ENCODE measurements at places on chromosomes 4 and X.

GRCh38 chr4:152843481-152844090 lies 63.8 kb downstream of the ARFIP1 start:
- no peak for DNase-seq

DNA sequence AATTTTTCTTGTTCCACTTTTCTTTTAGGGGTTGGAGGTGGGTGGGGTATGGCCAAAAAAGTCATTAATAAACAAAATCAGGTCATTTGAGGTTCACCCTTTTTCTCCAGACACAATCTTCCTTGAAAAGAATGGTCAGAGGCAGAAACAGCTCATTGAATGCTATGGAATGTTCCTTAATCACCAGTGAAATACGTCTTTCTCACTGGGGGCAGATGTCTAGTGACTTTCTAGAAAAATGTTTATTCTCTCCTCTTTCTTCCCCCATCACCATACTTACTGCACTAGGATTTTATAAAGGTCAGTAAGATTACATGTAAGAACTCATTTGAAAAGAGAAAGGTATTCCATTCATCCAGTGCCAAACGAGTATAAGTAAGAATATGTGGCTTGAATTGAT lies 44.5 kb downstream of the MGST2 start:
- DNase-seq: no peak

DNA sequence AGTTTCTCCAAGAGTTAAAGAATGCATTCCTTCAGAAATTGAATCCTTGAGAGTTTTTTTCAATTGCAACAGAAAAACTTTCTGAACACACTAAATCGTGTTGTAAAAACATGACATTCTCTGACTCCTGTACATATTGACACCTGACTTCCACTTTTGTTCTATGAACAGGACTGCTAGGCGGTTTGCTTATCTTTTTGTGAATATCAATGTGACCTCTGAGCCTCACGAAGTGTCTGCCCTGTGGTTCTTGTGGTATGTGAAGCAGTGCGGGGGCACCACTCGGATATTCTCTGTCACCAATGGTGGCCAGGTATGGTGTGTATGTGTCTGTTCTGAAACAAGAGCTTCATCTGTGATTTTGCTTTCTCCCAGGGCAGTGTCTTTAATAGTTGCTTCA lies 71.9 kb downstream of the MAOA start:
- no peak for DNase-seq

- no peak for DNase-seq
Observed at GRCh38 chr4:172927096-172927814, 241.4 kb upstream of the GALNT7 start.

All from putamen (tissue), 1 donor.